Endothelial cell (in vitro differentiated cells): ENCODE measurements at places on chromosomes 13 and 19.

DNA sequence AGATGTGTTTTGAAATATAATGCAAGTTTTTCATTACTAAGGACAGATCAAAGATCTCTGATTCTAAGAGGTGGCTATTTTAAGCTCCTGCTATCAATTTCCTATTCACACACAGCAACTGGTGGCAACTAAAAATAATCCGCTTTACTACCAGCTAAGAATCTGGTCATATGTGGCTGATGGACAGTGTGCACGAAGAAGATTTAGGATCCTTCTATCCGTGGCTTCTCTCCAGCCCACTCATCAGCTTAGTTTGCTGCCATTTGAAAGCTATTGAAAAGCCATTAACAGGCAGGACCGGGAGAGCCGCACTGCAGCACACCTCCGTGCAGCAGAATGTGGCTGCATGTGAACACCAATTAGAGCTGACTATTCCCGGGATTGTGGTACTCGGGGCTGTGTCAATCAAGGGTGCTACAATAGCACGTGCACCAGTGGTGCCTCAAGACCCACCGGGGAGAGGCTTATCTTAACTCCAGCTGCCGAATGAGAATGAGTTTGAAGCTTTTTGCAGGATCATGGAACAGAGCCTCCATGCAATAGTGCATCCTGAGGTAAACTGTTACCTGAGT lies at the start of gene MYO16:
TSS of gene MYO16 (plus strand) at position 431 of the 572 bp plus-strand sequence. CDS start 234 bp downstream, outside the sequence.
- DNase-seq: no peak

GRCh38 chr13:20672772-20673171 lies 30.7 kb upstream of the IL17D start:
- no peak for DNase-seq

DNA sequence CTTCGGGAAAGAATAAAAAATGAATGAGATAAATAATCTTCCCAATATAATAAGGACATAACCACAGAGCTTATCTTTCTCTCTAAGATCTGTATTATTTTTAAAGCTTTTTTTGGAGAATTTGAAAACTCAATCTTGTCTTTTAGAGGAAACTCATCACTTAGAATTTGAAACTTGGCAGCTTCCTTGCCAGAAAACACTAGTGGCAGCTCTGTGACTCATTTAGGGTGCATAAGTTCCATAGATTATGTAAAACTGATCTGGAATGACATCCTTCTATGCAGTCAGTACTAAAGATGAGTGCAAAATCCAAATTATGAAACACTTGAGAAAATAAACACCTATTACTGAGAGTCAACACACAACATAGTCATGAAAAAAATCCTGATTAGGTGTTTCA lies 848.0 kb downstream of the DACH1 start:
- no peak for DNase-seq

GRCh38 chr19:40223135-40223822 lies 3.2 kb downstream of the CCNP start:
- DNase-seq: no peak

DNA sequence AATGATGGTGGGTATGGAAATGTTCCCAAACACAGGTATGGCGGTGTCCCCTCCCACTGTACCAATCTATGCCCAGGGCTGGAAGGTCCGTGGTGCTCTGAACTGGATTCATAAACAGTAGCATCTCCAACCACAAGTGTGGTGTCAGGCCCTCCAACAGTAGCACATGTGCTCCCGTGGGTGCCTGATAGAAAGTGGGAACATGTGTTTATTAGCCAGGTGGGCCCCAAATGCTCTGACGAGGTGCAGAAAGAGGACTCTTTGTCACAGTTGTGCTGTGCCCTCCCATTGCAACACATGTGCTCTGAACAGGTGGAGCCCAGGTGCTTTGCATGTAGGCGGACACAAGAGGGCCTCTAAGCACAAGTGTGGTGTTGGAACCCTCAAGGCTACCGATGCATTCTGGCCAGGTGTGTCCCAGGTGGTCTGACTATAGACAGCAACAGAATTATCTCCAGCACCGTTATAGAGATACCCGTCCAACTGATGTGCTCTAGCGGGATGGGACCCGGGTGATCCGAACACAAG lies 75.4 kb upstream of the ZNF30 start:
- DNase-seq: no peak

DNA sequence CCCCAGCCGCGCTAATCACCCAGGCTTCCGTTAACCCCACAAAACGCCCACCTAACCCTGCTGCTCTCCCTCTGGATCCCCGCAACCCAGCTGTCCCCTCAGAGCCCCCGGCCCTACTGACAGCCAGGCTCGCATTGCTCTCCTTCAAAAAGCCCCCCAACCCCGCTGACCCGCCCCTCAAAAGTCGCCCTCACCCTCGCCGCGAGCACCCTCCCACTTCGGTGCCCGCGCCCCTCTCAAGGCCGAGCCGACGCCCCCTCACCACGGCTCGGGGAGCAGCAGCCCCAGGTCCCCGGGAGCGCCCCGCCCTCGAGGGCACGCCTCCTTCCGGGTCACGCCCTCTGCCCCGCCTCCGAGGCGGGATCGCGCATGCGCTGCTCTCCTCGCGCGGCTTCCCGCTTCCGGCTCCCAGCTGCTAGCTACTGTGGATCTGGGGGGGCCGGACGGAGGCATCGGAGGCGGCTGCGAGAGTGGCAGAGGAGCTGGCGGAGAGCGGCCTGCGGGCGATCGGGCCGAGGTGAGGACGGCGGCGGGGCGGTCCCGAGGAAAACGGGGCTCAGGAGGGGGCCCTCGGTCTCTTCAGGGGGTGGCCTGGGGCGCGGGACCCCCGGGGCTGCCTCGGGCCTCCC lies 46.1 kb downstream of the ARHGEF18 start:
- DNase-seq: peak; percentile 94

- DNase-seq: no peak
These were observed 6.9 kb downstream of the DCLK1 start for GRCh38 chr13:36124236-36124822.

GRCh38 chr19:4234142-4234861 lies 5.0 kb downstream of the EBI3 start:
- no peak for DNase-seq

DNA sequence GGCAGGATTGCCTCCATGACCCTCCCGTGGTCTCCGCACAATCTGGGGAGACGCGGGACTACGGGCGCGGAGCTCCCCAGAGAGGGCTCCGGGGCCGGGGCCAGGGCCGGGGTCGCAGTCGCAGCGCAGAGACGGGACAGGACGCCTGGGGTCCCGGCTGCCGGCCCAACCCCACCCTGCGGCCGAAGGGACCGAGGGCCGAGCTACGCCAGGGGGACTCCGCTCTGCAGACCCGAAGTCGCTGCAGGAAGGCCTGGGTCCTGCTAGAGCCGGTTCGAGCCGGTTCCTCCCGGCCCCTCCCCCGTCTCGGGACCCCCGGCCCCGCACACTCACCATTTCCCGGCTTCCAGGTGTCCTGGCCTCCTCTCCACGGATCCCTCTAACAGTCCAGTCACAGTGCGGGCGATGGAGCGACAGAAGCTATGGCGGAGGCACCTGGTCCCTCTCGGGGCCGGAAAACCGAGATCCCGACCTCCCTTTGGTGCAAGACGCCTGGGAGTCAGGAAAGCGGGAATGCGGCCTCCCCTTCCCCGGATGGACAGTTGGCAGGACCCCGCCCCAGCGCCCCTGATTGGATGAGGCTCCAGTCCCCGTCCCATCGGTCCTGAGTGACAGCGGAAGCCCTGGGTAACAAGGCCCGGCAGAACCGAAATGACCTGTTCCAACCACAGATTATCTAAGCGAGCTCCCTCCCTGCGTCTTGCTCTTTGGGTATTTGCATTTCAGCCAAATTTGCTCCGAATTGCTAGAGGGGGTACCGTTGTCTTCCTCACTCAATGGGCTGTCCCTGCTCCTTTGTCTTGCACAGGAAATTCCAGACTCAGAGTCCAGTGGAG lies at the start of gene ZNF625:
TSS of gene ZNF625 (minus strand) at position 512 of the 836 bp plus-strand sequence. CDS start at position 336, 176 bp downstream.
- DNase-seq: peak; percentile 86

DNA sequence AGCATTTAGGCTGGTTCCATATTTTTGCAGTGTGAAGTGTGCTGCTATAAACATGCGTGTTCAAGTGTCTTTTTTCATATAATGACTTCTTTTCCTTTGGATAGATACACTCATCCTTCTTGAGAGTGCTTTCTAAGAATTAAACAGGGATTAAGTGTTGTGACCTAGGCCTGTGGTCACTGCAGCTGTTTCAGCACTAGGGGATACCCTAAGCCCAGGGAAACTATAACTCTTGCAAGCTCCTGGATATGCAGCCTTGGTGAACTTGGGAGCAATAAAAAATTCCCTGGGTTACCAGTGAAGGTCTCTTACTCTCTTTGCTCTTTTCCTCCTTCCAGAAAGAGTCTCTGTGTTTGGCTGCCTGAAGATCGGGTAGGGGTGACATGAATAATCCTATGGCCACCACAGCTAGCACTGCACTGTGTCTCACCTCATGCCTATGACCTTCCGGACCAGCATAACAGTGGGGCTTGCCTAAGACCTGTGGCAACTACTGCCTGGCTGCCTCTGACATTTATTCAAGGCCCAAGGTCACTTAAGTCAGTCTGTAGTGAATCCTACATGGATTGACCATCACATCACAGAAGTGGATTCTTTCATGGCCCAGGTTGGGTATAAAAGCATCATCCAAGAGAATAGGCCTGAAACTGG lies 799.7 kb downstream of the DACH1 start:
- DNase-seq: no peak

DNA sequence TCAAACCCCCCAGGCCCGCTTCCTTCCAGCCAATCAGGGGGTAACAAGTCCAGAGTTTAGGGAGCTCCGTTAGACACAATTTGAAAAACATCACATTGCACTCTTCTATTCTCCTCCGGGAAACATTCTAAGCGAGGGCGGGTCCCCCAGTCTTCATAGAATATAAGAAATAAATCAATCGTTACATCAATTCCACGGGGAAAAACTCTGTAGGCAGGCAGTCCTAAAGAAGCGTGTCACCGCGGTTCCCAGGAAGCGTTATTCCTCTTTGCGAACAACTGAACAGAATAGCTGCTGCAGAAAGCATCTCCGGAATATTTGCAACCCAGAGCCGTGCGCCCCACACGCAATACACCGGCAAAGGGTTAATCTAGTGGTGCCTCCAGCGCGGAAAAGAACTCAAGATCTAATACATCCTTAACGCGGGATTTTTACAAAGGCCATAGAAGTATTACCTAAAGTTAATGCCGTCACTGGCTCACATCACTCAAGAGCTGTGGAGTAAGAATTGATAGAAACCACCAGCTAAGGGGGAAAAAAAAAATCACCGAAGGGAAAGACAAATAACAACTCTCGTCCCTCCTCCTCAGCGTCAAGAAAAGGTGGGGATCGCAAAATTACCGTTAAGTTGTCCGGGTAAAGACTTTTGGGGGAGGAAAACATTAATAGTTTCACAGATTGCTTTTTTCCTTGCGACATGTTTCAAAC lies 65.1 kb downstream of the KCNRG start:
- DNase-seq: peak; percentile 22

- DNase-seq: no peak
These were observed 25.4 kb downstream of the ZNF558 start for GRCh38 chr19:8806661-8807060.

DNA sequence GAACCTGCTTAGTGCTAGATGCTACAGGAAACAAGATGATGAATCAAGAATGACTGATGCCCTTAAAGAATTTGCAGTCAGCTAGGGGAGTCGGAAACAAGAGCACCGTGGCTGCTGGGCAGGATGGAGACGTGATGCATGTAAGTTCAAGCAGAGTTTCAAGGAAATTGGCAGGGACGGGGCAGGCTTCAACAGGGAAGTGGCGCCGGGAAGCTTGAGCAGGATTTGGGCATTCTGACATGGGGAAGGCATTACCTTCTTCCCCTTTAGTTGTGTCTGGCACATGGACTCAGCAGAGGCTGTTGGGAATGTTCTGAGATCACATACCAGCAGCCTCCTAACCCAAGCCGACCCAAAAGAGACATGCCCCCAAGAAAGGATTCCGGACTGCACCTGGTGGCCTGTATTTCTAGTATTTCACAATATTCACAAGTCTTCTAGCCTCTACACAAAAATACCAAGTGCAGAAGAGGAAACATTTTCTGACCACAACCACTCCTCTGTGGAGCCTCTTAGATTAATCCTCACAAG lies 138.2 kb downstream of the CRYL1 start:
- DNase-seq: no peak

- DNase-seq: no peak
These were observed 1129.3 kb downstream of the SLITRK5 start for GRCh38 chr13:88800505-88800904.

DNA sequence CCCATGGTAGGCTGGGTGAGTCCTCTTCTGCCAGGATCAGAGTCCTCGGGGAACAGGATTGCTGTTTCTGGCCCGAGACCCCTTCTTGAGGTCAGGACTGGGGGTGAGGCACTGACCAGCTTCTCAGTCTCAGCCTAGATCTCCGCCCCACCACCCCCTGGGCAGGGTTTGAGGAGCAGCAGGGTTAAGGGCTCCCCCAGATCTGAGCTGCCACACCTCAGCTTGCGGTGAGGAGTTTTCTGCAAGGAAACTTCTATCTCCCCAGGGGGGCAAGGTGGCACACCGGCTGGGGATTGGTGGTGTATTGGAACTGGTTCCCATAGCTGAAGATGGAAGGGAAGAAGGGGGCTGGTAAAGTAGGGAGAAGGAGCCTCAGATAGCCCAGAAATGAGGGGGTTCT lies 19.5 kb downstream of the CHST8 start:
- DNase-seq: no peak
